ENCODE measurements at places on chromosomes 11 and 22.

DNA sequence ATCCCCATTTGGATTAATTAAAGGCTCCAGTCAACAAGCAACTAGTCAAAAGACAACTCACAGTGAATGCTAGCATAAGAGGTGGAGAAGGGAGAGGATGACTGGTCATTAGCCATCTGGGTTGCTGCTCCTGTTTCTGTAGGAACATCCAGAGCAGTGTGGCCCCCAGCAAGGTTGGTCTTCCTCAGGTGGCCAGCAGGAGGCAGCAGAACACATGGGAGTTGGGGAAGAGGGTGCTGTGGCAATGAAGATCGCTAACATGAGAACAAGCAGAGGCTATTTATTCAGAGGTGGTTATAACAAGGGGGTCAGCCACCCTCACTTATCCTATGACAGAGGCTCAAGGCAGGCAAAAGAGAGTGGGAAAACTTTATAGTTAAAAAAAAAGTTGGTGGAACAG, 21.3 kb downstream of the IZUMO1R start:
- H3K27ac ChIP-seq: no peak overlapping the region
- H3K36me3 ChIP-seq: no peaks in the 10 kb centered on the region
- H3K4me3 ChIP-seq: no peak overlapping the region
- peak; percentile 28 for DNase-seq

- DNase-seq: no peak
- H3K36me3 ChIP-seq: no peaks in the 10 kb centered on the region
- H3K27ac ChIP-seq: no peak overlapping the region
- H3K4me1 ChIP-seq: no peaks in the 10 kb centered on the region
- H3K4me3 ChIP-seq: no peak overlapping the region
Observed at GRCh38 chr11:15288863-15289262, 174.1 kb downstream of the INSC start.

DNA sequence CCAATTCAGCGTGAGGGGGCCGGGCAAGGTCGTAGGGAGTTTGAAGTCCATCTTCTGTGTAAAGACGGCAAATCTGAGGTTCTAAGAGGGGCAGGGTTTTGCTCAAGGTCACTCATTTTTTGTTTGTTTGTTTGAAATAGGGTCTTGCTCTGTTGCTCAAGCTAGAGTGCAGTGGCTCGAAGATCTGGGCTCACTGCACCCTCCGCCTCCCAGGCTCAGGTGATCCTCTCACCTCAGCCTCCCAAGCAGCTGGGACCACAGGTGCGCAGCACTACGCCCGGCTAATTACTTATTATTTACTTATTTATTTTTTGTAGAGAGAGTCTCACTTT, 355 bp upstream of the AP1B1 start:
- DNase-seq: no peak
- H3K27me3 ChIP-seq: no peaks in the 10 kb centered on the region

- no peak overlapping the region for H3K4me3 ChIP-seq
- H3K4me1 ChIP-seq: no peaks in the 10 kb centered on the region
- H3K27me3 ChIP-seq: no peaks in the 10 kb centered on the region
- no peak for DNase-seq
Observed at GRCh38 chr11:105537531-105537930, 72.3 kb upstream of the GRIA4 start.

DNA sequence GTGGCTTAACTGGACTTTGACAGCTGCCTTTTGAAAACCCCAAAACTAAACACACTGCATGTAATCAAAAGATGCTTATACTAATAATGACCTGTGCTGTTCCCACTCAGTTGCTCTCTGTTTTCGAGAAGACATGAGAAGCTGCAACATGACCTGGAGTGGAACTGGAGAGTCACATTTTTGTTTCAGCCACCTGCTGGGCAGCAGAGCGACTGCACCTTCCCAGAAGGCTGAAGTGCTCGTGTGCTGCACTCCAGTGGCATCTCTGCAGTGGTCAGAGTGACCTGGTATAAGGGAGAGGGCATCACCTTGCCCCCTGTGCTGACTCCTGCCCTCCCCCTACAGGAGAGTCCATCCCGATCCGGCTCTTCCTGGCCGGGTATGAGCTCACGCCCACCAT, 8.6 kb downstream of the THYN1 start:
- no peaks in the 10 kb centered on the region for H3K27me3 ChIP-seq
- no peak for DNase-seq
- no peak overlapping the region for H3K4me3 ChIP-seq
- no peak overlapping the region for H3K27ac ChIP-seq
- peaks cover 34% of the 10 kb centered on the region for H3K36me3 ChIP-seq

GRCh38 chr11:71235719-71236118, 16.7 kb downstream of the SHANK2 start:
- no peak overlapping the region for H3K4me3 ChIP-seq
- DNase-seq: no peak
- H3K27me3 ChIP-seq: peaks cover 5% of the 10 kb centered on the region

DNA sequence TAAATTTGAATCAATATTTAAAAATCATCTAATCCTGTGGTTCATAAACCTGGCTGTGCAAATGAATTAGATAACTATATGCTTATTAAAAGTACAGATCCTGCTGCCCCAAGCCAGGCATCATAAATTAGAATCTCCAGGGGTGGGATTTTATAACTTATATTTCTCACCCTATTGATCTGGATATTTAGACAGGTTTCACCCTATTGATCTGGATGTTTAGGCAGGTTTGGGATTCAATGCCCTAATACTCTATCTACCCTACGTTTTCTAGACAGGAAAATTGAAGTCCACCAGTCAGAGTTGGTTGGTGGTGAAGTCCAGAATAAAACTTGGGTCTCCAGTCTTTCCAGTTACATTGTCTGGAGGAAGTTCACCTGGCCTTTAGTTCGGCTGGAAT, 2.6 kb downstream of the OR8B8 start:
- H3K27ac ChIP-seq: no peak overlapping the region
- peaks cover 17% of the 10 kb centered on the region for H3K27me3 ChIP-seq
- H3K4me3 ChIP-seq: no peak overlapping the region

DNA sequence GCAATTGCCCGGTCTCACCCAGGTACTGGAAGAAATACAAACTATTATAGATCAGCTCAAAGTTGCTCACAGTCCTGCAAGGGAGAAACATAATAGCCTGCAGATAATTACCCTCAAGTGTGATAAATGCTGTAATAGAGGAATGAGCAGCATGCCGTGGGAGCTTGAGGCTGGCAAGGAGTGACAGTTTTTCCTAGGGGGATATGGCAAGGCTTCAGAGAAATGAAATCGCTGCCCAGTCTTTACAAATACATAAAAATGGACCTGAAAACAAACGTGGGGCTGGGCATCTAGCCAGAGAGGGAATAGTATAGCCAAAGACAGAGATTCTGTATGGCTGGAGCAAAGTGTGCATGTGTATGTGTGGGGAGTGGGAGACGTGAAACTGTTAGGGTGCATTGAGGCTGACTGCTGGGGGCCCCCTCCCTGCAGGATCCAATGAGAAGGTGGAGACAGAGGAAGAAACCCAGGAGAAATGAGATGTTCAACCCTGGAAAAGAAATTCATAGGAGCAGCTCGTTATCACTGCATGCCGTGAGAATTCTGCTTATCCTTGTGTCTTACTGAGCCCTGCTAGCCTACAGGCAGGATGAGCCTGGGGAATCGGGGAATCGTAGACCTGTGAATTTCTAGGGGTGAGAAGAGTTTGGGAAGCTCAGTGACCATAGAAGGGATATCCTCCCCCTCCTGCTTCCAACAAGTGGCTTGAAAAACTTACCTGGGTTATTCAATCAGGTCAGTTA, 167.0 kb downstream of the LDLRAD3 start:
- no peak for DNase-seq
- H3K4me1 ChIP-seq: no peaks in the 10 kb centered on the region
- peaks cover 42% of the 10 kb centered on the region for H3K27me3 ChIP-seq
- H3K4me3 ChIP-seq: no peak overlapping the region
- no peak overlapping the region for H3K27ac ChIP-seq
- no peaks in the 10 kb centered on the region for H3K36me3 ChIP-seq

- no peaks in the 10 kb centered on the region for H3K27me3 ChIP-seq
- DNase-seq: no peak
- no peak overlapping the region for H3K4me3 ChIP-seq
- no peaks in the 10 kb centered on the region for H3K4me1 ChIP-seq
- H3K27ac ChIP-seq: no peak overlapping the region
Observed at GRCh38 chr11:28759311-28759710, 651.1 kb downstream of the METTL15 start.

GRCh38 chr11:13289081-13289480, 11.5 kb downstream of the BMAL1 start:
- H3K4me1 ChIP-seq: peaks cover 77% of the 10 kb centered on the region
- DNase-seq: no peak
- H3K27ac ChIP-seq: no peak overlapping the region
- H3K4me3 ChIP-seq: no peak overlapping the region
- peaks cover 7% of the 10 kb centered on the region for H3K36me3 ChIP-seq
- H3K27me3 ChIP-seq: no peaks in the 10 kb centered on the region

DNA sequence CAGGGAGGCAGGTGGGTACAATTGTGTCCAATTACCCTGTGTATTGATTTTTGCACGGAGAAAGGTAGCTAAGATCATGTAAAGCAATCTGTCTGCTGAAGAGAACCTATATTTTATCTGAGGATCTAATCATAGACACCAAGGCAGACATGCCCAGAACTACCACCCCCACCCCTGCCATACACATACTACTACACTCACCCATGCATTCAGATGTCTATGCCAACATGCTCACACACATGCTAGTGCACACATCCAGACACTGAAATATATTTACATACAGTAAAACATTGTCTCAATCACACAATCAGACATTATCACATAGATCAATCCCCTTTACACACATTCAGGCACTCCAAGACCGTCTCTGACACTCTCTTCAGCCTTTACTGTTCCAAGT, 1.8 kb downstream of the SCN3B start:
- H3K27ac ChIP-seq: no peak overlapping the region
- H3K27me3 ChIP-seq: peaks cover 40% of the 10 kb centered on the region
- H3K4me1 ChIP-seq: peaks cover 5% of the 10 kb centered on the region
- no peaks in the 10 kb centered on the region for H3K36me3 ChIP-seq
- peak overlapping the region; percentile 49 for H3K4me3 ChIP-seq

DNA sequence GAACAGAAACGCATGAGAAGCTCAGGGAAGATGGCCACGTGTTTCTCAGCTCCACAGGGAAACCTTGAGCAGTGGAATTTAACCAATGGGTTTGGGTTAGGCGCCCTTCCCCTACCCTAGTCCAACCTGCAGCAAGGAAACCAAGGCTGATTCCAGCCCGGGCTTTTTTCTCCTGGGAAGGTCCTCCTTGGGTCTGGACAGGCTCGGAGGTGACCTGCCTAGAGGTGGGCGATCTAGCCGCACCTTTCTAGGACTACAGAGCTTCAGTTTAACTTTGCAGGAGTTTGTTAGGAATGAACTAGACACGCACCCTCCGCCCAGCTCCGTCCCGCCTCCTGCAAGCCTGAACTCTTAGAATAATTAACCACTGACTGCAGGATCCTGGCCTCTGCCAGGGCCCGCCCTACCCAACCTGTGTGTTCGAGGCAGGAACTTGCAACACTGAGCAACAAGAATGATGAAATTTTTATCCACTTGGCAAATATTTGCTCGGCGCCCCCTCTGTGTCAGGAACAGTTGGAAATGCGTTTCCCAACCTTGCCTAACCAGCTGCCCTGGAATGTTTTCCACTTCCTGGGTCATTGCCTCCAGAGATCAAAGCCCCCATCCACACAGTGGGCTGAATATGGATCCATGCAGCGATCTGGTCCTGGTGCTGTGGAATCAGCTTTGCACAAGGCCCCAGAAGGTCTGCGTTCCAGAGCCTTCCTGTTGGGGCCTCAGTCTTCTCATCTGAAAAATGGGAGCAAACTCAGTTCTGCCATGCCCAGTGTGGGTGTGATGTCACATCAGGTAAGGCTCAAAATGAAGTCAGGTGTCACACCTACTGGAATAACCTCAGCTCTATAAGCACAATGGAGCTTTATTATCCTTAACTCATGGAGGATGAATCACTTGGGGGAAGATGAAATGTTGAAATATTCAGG, 13.3 kb downstream of the MPST start:
- H3K27me3 ChIP-seq: peaks cover 33% of the 10 kb centered on the region
- no peaks in the 10 kb centered on the region for H3K36me3 ChIP-seq
- no peak overlapping the region for H3K27ac ChIP-seq
- no peaks in the 10 kb centered on the region for H3K4me1 ChIP-seq
- DNase-seq: no peak

- H3K36me3 ChIP-seq: peaks cover 4% of the 10 kb centered on the region
- H3K27ac ChIP-seq: no peak overlapping the region
- peaks cover 26% of the 10 kb centered on the region for H3K4me1 ChIP-seq
- H3K4me3 ChIP-seq: no peak overlapping the region
- peaks cover 59% of the 10 kb centered on the region for H3K27me3 ChIP-seq
Observed at GRCh38 chr22:20433686-20434241, 3.9 kb downstream of the SCARF2 start.

DNA sequence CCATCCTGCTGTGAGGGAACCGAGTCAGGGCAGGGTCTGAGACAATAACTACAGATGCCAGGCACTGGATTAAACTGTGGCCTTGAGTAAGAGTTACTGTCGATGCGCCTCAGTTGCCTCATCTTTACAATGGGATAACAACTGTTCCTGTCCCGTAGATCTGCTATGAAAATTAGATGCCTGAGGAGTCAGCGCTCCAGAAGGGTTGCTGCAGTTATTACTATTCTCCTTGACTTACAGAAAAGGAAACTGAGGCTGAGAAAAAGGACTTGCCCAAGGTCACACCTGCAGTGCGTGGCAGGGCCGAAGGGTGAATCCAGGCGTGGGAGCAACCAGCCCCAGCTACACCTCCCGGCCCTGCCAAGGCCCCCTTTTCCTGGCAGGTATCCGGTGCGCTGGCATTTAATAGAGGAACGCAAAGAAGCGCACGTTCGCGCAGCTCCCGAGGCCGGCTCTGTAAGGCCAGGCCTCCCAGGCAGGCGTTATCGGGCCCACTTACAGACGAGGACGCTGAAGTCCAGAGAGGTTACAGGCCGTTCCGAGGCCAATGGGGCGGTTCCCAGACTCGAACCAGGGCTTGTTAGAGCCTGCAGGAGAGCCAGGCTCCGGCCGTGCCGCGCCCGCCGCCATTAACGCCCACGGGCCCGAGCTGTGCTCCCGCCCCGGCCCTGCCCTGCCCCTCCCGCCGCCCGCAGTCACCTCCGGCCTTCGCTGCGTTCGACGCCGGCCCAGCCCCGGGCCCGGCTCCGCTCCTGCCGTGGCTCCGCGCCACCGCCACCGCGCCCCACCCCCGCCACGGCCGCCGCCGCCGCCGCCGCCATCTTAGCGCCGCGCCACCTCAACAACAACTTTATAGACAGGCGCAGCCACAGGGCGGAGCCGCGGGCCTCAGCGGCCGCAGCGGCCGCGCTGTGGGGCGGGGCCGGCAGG, at the start of gene C11orf68:
Gene C11orf68, minus strand, starts transcription at position 852 of the 930 bp plus-strand sequence. Its CDS starts 31 bp downstream, at position 821.
- peak within 1 kb of the TSS; percentile 80 for H3K27ac ChIP-seq
- no peaks in the 10 kb centered on the region for H3K27me3 ChIP-seq
- peaks cover 17% of the 10 kb centered on the region for H3K36me3 ChIP-seq

DNA sequence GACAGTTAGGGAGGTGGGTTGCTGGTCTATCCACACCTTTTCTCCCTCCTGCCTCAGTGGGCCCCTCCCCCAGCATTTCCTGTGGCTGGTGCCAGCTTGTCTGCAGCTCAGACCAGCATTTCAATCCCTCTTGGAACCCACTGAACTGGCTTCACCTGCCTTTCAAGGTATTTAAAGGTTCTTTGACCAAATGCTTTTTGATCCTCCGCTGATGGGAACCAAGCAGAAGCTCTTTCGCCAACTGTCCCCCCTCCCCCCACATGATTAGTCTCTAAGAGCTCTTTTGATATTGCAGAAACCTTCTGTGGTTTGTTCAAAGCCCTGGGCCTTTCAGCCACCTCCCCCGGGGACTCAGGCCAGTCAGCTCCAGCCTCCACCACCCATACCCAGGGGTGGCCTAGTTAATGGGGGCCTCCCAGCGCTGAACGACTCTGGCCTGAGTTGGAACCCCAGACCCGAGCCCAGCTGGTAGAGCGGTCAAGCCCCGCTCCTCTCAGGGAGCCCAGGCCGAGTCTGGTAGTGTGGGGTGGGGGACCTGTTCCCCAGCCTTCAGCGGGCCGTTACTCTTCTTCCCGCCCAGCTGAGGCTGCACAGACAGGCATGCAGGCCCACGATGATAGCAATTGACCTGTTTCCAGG, 6.0 kb upstream of the SYT7 start:
- DNase-seq: no peak
- H3K27ac ChIP-seq: no peak overlapping the region
- H3K27me3 ChIP-seq: peaks cover 61% of the 10 kb centered on the region
- peaks cover 2% of the 10 kb centered on the region for H3K36me3 ChIP-seq

Data from central memory CD8-positive, alpha-beta T cell (primary cell).